ENCODE measurements at places on chromosomes 3 and 15. TPM values are rescaled to one million over a fixed set of nuclear protein-coding genes. Genes with fewer than 3 reads are reported as not detected.

- no peak for DNase-seq
These were observed 170.7 kb downstream of the WDR72 start for GRCh38 chr15:53588773-53589172.

- DNase-seq: no peak
These were observed 6.0 kb downstream of the ISL2 start for GRCh38 chr15:76342382-76343201.

GRCh38 chr15:69990566-69991421, 106.9 kb downstream of the TLE3 start:
- DNase-seq: no peak

- DNase-seq: no peak
These were observed 20.9 kb downstream of the GREM1 start for GRCh38 chr15:32738666-32739065.

- DNase-seq: no peak
These were observed 34.6 kb downstream of the CHD2 start for GRCh38 chr15:92934716-92935115.

GOLGA6L6 gene
- total RNA-seq: not detected

RAD51 gene
- 15.7 TPM for total RNA-seq

DNA sequence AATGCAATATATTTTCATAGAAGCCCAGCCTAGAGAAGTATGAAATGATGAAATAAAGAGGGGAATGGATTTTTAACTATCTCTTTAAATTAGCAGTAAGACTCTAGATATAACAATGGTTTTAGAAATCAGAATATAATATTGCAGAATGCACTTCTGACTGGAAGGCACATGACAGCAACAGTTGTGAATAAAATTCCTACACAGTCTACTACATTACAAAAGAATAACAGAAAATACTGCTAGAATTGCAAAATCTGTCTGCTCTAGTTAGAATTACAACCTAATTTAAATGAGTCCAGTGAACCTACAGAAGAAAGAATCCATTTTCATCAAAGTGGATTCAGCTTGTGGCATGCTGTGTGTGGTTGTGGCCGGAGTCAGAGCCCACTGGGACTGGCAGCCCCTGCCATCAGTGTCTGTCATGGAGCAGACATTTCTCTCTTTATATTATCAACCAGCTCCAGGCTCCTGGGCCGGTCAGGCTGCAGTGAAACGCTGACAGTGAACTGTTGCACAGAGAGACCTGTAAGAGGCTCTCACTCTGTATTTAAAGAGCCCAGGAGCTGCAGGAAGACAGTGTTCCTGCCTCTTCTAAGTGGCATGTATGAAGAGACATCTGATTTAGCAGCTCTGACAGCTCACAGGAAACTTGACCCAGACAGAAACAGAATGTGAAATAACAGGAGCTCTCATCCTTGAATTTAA, 1523.8 kb upstream of the CADM2 start:
- DNase-seq: no peak

DNA sequence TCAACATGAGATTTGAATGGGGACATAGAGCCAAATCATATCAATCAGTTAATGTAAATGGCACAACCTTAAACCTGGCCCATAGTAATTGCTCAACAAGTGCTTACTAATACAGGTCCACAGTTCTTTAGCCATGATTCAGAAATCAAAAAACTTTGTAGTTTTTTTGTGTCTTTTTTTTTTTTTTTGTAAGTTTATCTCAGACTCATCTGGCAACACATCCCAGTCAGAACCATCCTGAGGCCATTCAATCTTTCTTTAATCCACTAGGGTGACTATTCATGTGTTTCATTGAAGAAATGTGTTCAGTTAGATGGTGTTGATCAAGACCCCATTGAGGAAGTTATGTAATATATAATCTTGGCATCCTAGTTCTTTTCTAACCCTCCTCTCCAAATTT, 65.4 kb downstream of the ABI3BP start:
- no peak for DNase-seq

GRCh38 chr3:20013396-20013795, 1.3 kb upstream of the PP2D1 start:
- DNase-seq: no peak

- no peak for DNase-seq
These were observed 39.4 kb downstream of the LEO1 start for GRCh38 chr15:51932161-51932560.

CCR8 gene
- not detected for total RNA-seq

DNA sequence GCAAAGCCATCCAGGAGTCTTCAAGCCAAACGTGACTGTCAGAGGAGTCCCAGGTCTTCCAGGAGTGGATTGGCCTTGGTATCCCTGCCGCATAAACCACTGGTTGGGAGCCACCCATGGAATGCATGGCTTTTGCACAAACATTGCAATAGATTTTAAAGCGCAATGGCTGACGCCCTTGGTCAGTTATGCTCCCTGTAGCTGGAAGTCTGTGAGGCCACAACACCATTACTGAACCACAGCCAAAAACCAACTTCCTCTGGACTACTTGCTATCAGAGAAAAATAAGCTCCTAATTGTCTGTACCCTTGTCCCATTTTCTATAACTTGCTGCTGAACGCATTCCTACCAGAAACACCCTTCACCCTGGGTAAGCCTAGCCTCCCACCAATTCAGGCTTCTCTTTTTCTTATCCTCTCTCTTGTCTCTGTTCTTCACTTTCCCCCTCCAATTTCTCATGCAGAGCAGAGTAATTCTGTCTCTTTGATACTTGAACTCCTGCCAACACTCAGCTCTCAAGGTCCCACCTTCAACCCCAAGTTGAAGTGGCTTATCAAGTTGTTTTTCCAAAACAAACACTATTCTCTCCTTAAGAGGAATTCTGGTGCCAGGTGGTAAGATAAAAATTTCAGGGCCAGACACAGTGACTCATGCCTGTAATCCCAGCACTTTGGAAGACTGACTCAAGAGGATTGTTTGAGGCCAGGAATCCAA, 176.4 kb upstream of the UBE2E1 start:
- DNase-seq: peak; percentile 32

GRCh38 chr3:111803123-111803593, 55.9 kb upstream of the PHLDB2 start:
- DNase-seq: no peak

- DNase-seq: no peak
These were observed 1.2 kb downstream of the TIGIT start for GRCh38 chr3:114294940-114295480.

DNA sequence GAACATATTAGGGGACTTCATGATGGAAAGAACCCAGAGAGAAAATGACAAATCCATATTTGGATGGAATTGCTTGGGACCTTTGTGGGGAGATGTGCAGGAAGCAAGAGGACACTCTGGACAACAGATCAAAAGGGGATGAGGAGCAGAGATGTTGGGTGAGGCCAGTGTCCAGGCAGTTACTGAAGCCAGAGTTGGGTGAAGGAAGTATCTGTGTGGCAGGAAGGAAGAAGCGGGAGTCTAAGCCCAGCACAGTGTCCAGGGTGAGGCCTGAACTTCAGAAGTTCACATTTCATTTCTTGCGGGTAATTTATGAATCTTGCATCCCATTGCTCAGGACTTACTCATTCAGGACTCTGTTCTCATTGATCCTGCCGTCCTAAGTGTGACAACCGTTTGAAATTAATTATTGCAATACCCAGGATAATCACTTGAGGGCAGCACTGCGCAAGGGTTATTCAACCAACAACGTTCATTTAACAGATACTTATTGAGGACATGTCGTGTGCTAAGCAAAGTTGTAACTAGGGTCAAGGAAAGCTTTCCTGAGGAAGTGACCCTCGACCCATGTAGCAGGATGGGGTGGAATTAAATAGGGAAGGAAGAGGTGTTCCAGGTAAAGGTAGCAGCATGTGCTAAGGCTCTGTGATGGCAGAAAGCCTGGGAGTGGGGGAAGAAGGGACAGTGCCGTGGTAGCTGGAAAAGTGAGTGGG, 61.3 kb upstream of the CMTM8 start:
- DNase-seq: peak; percentile 92

LMAN1L gene
- not detected for total RNA-seq

DNA sequence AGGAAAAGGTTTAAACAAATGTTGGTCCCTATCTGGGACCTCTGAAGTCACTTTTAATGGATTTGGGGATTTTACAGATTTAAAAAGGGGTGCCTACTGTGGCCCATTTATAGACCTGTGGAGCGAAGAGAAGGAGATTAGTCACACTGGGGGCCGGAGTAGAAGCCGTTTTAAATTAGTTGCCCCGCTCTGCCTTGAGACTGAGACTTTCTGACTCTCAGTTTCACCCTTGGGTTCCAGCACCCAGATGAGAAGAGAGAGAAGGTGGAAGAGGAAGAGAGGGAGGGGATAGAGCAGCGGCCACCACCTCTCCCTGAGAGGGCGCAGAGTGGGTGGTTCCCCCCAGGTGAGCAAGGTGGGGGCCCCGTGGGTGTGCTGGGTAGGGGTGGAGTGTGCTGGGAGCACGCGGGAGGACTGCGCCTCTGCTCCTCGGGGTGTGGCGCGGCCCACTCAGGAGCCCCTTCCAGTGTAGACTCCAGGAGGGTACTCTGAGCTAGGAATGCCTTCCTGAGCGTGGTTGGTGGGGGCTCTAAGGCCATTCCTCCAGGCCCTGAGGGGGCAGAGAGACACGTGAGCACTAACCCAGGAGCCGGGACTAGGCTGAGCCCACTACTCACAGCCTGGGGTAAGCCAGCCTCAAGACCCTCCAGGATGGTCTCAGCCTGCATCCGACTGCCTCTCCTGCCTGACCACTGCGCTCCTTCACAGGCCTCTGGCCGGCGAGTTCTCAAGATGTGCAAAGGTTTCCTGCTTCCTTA, 32.6 kb upstream of the RAB6B start:
- DNase-seq: no peak

- DNase-seq: no peak
These were observed 47.3 kb downstream of the BDH1 start for GRCh38 chr3:197508461-197508860.

DNA sequence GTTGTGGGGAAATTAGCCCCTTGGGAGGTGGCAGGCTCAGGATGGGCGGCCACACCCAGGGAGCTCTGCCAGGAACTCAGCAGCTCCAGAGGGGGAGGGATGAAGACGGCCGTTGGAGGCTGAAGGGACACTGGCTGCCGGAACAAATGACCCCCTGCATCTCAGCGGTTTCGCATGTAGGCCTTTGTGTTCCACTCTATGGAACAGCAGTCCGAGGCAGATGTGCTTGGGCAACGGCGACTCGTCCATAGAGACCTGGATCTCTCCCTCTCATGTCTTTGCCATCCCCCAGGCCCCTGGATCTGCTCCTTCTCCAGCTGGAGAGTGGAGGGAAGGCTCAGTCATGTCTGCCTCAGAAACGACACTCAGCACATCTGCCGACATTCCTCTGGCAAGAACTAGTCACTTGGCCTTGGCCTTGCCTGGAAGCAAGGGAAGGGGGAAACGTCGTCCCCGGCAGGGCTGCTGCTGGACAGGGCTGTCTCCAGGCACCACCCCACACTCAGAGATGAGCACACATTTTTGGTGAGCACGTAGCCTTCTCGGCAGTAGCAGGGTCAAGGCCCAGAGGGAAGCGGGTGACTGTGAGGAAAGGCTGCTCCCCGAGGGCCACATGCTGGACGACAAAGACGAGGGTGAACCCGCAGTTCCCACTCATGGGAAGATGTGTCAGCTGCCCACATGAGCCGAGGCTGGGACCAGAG, 83.8 kb downstream of the ASB7 start:
- DNase-seq: no peak

DUOX1 gene
- total RNA-seq: 1.5 TPM

Measured in HT-29 (cell line).